Stimulated activated CD8-positive, alpha-beta memory T cell treated with anti-CD3 and anti-CD28 coated beads, Interleukin-4, amount 100 ng/mL, for 4 hours (primary cell): ENCODE measurements at places on chromosomes 2 and 18.

GRCh38 chr2:170156592-170156991 is 21.4 kb upstream of the MYO3B start:
- no peak for DNase-seq

- no peak for DNase-seq
Measured at GRCh38 chr18:805755-806110, 6.3 kb downstream of the YES1 start.

GRCh38 chr2:187228986-187229385 is 219.1 kb downstream of the CALCRL start:
- no peak for DNase-seq

DNA sequence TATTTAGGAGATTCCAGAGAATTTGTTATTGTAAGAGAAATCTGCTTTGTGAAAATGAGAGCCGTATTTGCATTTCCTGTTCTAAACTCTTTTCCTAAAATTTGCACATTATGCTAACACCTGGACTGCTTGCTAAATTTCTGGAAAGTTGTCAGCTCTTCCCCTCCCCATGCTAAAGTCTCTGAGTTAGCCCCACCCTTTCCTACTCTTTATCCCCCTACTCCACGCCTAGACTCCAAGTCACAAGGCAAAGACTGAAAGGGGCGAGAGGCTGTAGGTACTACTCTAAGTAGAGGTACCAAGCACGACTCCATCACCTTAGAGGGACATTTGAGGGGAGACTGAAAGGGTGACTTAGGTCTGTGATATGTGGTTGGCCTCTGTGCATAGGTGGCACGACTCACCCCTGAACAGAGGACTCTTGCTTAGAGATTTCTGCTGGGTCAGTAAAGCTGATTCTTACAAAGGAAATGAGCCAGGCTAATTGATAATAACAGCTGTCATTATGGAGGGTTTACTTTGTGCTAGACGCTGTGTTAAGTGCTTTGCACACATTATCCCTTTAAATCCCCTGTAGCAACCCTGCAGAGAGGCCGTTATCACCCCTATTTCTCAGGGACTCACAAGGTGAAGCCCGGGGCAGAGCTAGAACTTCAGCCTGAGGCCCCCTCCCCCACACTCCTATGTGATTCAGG is 373.5 kb downstream of the EN1 start:
- DNase-seq, result no peak

GRCh38 chr2:20507166-20507692 is 60.4 kb downstream of the RHOB start:
- no peak for DNase-seq

DNA sequence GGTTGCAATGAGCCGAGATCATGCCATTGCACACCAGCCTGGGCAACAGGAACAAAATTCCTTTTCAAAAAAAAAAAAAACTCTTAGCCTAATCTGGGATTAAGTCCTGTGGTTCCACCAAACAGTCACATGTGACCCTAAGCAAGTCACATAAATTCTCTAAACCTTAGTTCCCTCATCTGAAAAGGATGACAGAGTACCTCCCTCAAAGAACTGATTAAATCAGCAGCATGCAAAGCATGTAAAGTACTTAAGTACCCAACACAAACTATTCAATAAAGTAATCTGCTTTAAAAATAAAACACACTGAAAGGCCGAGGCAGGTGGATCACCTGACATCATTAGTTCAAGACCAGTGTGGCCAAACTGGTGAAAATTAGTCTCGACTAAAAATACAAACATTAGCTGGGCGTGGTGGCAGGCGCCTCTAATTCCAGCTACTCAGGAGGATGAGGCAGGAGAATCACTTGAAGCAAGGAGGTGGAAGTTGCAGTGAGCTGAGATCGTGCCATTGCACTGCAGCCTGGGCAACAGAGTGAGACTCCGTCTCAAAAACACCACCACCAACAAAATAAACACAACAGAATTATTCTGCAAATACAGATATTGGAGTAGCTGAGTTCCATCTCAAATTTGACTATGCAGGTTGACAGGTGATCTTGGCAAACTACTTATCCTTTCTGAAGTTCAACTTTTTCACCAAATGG is 7.0 kb downstream of the USP34 start:
- DNase-seq, result no peak

DNA sequence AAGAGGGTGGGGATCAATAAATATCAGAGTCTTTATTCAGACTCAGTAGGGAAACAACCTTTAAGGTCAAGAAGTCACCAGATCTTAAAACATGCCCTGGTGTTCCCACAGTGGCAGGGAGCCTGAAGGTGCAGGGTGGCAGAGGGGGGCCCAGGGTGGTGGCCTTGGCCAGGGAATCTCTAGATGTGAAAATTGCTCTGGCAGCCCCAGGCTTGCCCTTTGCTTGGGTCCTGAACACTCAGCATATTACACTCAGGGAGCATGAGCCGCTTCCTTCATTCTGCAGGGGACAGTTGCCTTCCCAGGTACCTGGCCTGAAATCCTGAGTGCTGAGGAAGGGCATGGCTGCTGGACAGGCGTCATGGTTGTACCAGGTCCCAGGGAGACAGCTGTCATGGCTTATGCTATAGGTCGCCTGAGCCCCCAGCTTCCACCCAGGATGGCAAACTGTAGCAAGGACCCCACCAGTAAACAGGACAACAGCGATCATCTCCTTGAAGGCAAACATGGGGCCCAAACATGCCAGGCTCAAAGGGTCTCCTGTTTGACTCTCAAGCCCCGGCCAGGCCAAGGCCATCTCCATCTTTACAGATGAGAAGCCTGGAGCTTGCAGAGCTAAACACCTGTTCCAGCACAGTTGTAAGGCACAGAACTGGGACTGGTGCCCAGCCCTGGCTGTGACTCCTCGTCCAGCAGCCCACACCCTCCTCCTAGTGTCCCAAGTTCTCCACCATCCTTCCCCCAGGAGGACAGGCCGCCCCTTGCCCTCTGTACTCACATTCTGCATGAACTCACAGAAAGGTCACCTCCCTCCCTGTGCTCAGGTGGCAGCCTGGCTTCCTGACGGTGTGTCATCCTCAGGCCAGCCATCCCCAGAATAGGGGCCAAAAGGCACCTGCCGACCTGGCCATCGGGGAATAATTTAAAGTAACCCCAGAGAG is 14.6 kb downstream of the ABCG8 start:
- DNase-seq, result no peak

DNA sequence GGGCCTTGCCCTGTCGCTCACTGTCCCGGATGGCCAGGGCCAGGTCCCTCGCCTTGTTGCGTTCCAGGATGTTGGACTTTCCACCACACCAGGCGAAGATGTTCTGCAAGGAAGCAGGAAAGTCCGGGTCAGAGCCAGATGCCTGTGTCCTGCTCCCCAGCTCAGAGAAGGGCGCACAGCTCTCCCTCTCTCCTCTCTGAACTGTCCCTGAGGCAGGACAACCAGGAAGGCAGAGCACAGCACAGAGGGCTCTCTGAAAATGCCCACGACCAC is 11.0 kb downstream of the CAPG start:
- DNase-seq, result no peak

- DNase-seq, result no peak
Measured at GRCh38 chr2:43774617-43775016, 778 bp downstream of the DYNC2LI1 start.

DNA sequence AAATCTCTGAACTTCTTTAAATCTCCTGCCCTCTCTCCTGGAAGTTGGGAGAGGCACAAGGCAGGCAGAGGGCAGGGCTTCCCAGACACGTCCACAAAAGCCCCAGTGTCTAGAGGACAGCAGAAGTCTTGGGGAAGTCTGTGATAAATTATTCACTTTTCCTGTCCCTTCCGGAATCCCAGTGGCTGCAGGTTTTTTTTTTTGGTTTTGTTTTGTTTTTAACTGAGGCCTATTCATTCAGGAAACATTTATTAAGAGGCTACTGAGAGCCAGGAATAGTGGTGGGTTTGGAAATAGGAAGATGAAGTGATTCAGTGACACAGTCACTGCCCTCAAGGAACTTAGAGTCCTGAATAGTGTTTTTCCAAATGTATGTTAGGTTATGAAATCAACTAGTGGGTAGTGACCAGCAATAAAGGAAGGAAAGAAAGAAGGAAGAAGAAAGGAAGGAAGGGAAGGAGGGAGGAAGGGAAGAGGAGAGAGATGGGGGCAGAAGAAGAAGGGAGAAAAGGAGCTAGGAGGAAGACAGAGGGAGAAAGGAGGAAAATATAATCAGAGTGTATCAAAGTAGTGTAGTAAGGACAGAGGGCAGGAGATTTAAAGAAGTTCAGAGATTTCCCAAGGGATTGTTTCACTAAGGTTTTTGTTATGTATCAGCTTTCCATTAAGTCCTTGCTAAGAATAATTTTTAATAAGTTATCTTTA is 98.9 kb upstream of the ZFP36L2 start:
- DNase-seq, result no peak

GRCh38 chr18:75656563-75657247 is 229.2 kb upstream of the SMIM21 start:
- DNase-seq, result no peak

GRCh38 chr2:230891064-230891463 is 26.3 kb downstream of the ITM2C start:
- no peak for DNase-seq

- DNase-seq, result no peak
Measured at GRCh38 chr18:23137097-23137635, 1.9 kb downstream of the CABLES1 start.

GRCh38 chr2:217801115-217801531 is 201.7 kb downstream of the TNS1 start:
- no peak for DNase-seq

DNA sequence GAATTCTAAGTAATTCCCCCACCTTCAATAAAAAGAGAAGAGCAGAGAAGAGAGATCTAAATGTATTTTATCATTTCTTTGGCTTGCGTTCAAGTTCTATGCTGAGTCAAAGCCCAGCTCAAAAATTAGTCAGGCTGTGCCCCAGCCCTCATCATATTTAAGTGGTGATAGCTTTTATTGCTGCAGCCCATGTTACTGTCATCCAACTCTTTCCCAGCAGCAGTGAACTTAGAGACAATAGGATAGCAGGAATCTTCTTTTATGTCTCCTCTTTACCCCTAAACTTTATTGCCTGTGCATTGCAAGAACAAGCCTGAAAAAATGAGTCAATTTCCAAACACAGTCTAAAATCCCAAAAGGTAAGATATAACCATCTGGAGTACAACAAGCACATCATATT is 1599.3 kb upstream of the PIK3C3 start:
- no peak for DNase-seq
